ENCODE measurements at places on chromosomes 11 and 22.

GRCh38 chr11:55967914-55968313, 1.8 kb downstream of the OR10AG1 start:
- no peak for DNase-seq

GRCh38 chr11:27241311-27242122, 121.5 kb downstream of the CCDC34 start:
- no peak for DNase-seq

- no peak for DNase-seq
Measured at GRCh38 chr22:47773635-47774034, 1011.2 kb downstream of the TBC1D22A start.

DNA sequence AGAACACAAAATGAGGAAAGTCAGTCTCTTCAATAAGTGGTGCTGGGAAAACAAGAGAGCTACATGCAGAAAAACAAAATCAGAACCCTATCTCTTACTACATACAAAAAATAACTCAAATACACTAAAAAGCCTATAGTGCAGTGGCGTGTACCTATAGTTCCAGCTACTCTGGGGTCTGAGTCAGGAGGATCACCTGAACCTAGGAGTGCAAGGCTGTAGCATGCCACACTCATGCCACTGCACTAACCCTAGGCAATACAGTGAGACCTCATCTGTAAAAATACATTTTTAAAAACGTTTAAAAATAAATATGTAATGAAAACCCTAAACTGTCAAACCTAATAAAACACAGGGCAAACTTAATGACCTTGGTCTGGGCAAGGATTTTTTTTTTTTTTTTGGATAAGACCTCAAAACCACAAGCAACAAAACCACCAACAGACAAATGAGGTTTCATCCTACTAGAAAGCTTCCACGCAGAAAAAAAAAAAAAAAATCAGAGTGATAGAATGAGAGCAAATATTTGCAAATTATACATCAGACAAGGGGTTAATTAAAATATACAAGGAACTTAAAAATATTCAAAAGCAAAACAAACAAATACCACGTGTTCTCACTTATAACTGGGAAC, 35.2 kb downstream of the XKR3 start:
- no peak for DNase-seq

DNA sequence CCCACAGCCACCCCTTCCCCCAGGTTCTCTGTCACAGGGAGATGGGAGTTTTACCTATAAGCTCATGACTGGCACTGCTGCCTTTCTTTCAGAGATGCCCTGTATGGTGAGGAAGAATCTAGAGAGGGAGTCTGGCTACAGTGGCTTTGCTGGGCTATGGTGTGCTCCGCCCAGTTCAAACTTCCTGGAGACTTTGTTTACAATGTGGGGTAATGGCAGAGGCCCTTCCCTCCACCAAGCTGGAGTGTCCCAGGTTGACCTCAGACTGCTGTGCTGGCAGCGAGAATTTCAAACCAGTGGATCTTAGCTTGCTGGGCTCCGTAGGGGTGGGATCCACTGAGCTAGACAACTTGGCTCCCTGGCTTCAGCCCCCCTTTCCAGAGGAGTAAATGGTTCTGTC, 143.5 kb downstream of the MSANTD4 start:
- no peak for DNase-seq

All from stimulated activated CD4-positive, alpha-beta T cell treated with anti-CD3 and anti-CD28 coated beads, Interleukin-1b, Interleukin-23, amount 100 ng/mL, for 1 hour (primary cell).